Glutamatergic neuron (in vitro differentiated cells): ENCODE measurements at places on chromosomes 1 and 21. TPM values are rescaled to one million over a fixed set of nuclear protein-coding genes. Genes with fewer than 3 reads are reported as not detected.

DNA sequence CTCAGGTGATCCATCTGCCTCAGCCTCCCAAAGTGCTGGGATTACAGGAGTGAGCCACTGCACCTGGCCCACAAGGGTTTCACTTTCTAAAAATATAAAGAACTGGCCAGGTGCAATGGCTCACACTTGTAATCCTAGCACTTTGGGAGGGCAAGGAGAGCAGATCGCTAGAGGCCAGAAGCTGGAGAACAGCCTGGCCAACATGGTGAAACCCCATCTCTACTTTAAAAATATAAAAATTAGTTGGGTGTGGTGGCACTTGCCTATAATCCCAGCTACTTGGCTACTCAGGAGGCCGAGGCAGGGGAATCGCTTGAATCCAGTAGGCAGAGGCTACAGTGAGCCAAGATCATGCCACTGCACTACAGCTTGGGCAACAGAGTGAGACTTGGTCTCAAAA is 25.7 kb downstream of the MRPL39 start:
- DNase-seq, result no peak

DNA sequence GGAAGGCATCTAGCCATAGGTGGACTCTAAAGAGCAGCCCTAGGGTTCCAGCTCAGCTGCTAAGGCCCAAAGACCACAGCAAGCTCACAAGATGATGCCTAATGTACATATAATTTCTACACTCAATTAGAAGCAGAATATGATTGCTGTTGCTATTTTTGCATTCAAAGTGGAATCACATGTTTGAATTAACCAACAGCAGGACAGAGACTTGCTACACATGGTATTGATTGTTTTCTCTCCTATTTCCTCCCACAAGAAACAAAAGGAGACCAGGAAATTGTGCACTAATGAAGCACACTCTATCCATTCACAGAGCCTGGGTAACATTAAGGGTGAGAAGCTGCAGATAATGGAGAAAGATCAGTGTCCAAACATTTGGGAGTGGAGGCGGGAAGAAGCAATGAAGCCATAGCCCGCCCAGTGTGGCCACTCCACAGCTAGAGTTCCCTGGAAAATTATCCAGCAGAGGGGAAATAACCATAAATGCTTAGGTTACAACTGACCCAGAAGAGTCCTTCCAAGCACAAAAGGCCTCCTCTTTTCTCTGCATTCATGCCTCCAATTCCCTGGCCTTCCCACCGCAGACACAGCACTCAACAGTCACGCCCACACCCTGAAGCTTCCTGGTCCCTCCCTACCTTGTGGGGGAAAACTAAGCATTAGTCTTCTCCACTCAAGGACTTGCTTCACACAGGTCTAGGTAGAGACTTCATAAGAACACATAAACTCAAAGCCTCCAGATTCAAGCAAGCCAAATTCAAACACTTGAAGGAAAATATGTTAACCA is 7.5 kb downstream of the CNN3 start:
- DNase-seq, result no peak

DNA sequence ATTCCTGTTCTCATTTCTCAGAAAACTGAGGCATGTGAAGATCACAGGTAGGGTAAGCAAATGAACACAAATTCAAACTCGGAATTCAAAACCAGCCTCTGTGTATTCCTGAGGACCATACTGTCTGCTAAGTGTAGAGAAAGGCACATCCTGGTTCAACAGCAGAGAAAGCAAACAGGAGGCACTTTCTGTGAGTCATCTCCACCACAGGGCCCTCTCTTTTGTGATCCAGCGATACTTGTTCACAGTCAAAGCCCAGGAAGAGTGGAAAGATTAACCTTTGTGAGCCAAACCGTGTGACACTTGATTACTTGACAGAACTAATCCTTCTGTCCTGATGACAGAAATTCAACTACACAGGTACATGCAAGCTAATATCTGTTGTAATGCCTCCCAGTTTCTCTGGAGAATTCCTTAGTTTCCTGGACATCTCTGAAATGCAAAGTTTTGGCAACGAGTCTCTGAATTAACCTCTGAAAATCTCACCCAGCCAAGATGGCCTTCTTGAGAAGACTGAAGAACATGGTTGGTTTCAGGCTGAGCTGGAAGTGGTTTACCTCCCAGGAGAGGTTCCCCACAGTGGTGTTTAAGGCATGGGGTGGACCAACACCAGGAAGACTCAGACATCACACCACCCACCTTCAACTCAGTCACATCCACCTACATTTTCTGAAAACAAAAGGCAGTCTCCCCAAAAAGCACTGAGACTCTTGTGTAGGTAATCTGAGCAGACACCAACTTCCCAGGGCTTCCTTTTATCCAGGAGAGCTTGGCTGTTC is 98.2 kb upstream of the ERG start:
- DNase-seq, result no peak

DNA sequence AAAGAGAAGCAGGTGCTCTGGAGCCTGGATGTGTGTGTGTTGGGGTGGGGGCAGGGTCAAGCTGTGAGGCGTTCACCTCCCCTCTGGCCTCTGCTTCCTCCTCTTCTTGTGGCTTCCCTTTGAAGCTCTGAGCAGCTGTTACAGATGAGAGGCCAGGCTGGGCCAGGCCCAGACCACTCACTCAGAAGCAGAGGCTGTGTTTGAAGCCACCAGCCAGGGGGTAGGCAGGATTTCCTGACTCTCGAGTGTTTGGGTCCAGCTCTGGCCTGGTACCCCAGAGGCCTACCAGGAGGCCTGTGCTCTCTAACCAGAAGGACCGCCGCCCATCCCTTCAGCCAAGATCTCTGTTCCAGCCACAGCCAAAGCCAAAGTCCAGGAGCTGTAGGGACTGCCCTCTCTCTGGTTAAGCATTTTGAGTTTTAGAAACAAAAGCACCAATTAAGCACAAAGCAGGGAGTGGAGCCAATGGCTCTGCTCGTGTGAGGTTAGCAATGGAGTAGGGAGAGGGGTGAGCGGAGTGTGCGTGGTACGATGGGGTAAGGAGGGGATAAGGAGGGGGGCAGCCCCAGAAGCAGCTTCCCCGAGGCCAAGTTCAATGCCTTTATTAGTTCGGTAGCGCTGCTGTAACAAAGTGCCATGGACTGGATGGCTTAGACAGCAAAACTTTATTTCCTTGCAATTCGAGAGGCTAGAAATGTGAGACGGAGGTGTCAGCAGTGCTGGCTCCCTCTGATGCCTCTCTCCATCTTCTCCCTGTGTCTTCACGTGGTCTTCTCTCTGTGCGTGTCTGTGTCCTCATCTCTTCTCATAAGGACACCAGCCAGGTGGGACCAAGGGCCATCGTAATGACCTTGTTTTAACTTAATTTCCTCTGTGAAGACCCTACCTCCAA is 20.5 kb downstream of the RCSD1 start:
- DNase-seq, result no peak

- DNase-seq, result no peak
These were observed 204.1 kb downstream of the FMN2 start for GRCh38 chr1:240295811-240296210.

The AGMAT gene
- total RNA-seq, result 0.22 TPM
